Putamen (tissue), 1 donor: ENCODE measurements at places on chromosomes 16 and 17.

GRCh38 chr16:27232061-27232900, 29.0 kb downstream of the KDM8 start:
- DNase-seq = no peak

GRCh38 chr17:78934681-78935418, 9.7 kb upstream of the TIMP2 start:
- no peak for DNase-seq

GRCh38 chr17:71902894-71903506, 217.8 kb upstream of the SOX9 start:
- DNase-seq = no peak

DNA sequence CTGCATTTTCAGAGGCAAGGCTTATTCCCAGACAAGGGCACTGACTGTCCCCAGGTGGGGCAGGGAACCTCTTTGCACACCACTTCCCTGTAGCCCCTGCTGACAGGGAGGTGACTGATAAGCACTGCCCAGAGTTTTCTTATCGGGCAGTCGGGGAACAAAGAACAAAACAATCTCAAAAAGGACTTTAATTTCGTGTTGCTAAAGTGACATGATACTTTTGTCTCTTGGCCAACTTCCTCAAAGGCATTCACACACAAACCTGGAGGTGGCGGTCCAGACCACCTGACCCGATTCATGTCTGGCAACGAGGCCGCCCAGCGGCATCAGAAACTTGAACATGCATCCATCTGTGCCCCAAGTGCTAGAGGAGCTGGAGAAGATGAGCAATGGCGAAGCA, 28.9 kb downstream of the ZDHHC7 start:
- DNase-seq = no peak

DNA sequence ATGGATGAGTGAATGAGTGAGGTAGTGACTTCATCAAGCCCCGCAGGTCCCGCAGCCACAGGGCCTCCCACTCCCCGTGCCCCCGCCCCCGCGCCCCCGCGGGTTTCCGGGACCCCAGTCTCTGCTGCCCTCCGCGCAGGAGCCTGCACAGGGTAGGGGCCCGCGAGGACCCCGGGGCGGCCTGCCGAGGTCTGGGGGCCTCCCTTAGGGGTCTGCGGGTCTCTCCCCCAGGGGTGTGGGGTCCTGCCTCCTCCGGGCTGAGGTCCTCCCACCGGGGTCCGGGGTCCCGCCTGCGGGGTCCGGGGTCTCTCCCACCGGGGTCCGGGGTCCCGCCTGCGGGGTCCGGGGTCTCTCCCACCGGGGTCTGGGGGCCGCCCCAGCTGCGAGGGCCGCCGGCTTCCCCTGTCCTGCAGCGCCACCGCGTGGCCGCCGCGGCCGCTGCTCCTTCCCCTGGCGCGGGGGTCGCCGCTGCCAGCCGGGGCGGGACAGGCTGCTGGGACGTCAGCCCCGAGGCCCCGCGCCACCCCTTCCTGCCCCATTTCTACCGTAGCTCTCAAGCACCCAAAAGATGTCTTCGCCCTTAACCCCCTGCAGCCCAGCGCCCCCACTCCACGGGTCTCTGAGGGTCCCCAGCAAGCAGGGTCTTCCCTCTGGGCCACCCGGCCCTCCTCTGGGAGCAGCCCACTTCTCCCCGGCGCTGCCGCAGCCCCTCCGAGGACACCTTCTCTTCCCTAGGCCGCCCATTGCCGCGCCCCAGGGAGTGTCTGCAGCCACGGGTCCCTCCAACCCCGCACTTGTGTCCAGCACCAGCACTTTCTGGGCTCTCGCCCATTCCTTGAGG, 10.4 kb upstream of the CHMP6 start:
- no peak for DNase-seq
